ENCODE measurements at places on chromosomes 3 and 15.

DNA sequence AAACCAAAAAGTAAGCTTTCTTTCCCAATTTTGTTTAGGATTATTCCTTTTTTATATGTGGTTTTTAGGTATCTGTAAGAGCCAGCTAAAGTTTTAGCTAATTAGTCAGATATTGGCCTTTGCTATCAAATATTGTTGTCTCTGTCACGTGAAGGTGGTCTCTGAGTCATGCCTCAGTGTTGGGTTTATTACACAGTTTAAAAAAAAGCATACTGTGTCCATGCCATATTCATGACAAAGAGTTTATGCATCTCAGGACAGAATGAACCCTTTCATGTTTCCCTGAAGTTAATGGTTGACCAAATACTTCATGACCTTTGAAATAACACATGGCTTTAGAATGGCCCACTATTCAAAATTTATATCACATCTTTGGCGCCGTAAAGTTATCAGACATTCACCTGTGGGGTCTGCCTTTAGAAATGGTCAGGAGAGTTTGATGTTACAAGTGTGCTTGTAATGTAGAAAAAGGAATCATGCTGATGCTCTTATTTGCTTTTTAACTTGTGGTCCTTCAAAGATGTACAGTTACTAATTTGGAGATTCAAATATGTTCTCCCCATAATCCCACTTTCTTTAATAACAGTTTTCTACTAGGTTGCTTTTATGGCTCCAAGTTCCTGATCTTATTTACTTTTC lies 101.5 kb downstream of the MYRIP start:
- no peak for DNase-seq

- DNase-seq = no peak
Observed at GRCh38 chr3:40850861-40851260, 326.1 kb downstream of the ZNF621 start.

DNA sequence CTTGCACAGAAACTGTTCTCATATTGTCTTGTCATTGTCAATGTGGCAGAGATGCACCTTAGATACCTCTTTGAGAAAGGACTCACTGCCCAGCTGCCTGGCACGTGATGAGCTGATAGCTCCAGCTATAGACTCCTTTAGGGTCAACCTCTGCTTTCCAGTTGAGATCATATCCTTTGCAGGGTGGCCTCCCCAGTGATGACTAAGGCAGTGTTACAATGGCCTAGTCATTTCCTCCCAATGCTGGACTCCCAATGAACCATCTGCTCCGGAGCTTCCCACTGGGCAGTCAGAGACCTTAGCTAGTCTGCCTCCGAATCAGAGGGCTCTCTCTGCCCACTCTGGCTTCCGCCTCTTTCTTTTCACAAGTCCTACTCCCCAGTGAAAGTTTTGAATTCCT lies 79.5 kb downstream of the CHRD start:
- DNase-seq = no peak

- no peak for DNase-seq
Observed at GRCh38 chr3:155745795-155746550, 1.1 kb upstream of the PLCH1 start.

DNA sequence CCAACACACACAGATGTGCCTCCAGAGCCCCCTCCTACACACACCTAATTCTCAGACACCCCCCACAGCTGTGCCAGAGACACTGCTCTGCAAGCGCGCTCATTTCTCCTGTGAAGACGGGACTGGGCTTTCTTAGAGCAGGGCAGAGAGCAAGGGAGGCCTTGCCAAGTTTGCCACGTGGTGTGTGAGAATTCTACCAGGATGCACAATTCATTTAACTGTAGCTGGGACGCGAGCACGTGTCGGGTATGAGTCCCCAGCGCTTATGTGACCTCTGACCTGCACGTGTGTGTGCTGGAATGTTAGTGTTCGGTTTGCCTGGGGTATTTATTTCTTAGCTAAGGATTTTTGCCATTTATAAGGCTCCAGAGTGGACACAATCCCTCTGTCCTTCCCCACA lies 37.0 kb downstream of the FEM1B start:
- DNase-seq = no peak

DNA sequence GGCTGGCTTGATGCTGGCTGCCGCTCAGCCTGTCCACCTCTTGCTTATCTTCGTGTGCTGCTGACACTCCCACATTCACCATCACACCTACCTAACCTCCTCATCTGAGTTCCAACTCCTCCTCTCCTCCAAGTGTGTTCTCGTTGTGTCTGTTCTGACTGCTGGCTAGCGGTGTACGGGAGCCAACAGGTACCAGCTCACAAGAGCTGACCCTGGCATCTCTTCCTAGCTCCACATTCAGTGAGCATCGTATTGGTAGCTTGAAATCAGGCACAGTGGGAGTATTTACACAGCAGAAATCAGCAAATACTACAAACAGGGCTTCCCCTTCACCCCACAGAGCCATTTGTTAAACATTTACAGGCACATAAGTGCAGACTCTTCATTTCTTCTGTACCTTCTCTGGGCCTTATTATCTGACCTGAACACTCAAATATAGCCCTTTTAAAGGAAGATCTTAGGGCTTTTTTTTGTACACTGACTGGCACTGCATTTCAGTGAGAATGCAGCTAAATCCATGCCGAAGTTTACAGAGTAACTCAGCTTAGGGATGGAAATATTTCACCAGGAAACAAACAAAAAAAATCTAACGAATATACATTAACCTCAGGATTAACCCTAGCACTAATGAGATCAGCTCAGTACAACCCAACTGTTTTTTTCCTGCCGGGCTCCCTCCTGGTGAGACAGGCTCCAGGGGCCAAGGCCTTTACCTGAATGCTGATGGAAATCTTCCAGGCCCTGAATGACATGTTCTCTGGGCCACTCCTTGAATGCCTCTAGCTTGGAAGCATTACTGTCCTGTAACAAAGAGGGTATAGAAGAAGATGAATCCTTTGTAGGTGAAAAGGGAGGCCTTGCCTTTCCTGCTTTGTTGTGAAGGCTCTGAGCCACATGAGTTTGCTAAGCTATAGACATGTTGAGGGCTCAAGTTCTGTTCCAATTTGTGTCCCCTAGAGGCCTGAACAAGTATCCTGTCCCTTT lies 150.5 kb upstream of the LPP start:
- DNase-seq = no peak

- DNase-seq = no peak
Observed at GRCh38 chr3:27883266-27883665, 161.1 kb upstream of the EOMES start.

- no peak for DNase-seq
Observed at GRCh38 chr3:55615694-55616295, 128.7 kb upstream of the WNT5A start.

- DNase-seq = no peak
Observed at GRCh38 chr3:183210341-183210740, 42.7 kb upstream of the B3GNT5 start.

DNA sequence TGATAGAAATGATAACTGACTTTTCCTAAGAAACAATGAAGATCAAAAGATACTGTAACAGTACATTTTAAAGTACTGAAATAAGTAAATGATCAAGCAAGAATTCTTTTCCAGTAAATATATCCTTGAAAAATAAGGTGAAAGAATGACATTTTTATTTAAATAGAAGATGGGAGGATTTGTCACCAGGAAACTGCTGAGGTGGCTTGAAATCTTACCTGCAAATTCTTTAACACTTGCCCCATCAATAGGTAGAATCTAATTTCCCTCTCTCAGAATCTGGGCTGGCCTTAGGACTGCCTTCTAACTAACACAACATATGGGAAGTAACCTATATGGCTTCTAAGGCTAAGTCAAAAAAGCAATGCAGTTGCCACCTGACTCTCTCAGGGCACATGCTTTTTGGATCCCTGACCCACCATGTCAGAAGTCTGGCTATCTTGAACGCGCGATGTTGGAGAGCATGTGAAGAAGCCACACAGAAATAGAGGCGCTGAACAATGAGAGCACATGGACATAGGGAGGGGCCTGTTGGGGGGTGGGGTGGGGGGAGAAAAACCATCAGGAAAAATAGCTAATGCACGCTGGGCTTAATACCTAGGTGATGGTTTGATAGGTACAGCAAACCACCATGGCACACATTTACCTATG lies 11.5 kb downstream of the ACSBG1 start:
- no peak for DNase-seq

DNA sequence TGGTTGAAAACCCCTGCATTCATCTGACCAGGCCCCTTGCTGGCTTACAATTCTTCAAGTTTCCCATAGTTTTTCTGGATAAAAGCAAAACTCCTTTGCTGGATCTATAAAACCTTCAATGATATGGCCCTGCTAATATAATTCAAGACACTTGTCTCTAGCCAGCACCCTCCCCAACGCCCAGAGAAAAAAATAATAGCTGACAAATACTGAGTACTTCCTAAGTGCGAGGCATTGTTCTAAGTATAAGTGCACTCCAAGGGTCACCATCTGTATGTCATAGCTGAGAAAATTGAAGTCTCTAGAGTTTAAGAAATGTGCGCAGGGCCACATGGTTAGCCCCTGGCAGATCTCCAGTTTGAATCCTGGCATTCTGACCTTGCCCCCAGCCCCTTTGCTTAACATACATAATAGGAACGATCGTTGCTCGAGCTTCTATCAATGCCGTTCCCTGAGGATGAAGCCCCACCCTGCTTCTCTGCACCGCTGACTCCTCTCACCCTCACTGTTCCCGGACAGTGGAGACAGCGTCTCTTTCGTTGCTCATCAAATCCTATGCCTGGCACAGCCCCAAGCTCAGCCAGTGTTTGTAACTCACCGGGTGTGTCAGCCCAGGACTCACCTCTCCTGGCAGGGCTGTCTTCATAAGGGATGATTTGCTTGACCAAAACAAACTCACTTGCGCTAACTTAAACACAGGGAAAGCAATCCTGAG lies 377.1 kb upstream of the PROK2 start:
- DNase-seq = no peak

- peak; percentile 35 for DNase-seq
Observed at GRCh38 chr3:44862226-44862637, 520 bp downstream of the TMEM42 start.

DNA sequence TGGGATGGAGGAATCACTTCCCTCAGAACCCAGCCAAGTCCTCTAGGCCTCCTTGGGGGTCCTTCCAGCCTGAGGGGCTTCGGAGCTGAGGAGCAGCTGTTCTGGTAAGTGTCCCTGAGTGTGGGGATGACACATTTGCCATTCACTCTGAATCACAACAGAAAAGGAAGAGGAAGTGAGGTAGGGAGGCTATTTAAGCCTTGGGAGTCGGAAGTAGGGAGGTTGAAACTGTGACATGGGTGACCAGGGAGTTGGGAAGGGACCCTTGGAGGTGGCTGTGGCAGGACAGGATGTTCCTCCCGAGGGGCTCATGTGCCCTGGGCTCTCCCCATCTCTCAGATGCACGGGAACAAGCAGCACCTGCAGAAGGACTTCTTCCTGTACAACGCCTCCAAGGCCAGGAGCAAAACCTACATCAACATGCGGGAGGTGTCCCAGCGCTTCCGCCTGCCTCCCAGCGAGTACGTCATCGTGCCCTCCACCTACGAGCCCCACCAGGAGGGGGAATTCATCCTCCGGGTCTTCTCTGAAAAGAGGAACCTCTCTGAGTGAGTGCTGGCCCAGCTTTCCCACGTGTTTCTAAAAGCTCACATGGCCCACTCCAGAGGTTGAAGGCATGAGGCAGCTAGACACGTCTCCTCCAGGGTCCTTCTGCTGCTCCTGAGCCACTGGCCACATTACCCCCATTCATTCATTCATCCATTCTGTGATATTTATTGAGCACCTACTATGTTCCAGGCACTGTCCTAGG lies 43.3 kb downstream of the CAPN3 start:
- no peak for DNase-seq

DNA sequence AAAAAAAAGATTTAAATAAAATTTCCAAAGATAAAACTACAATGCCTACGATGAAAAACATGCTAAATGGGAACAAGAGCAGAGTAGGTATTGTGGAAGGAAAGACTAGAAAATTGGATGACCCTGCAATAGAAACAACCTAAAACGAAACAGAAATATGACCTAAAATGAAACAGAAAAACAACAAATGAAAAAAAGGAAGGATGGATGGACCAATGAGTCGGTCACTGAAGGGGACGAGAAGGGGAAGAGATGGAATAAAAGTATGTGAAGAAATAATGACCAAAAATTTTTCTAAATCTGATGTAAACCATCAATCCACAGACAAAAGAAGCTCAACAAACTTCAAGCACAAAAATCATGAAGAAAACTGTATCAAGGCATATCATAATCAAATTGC lies 44.8 kb downstream of the TBC1D2B start:
- DNase-seq = no peak

GRCh38 chr3:159356606-159357005 lies 554.8 kb downstream of the MFSD1 start:
- no peak for DNase-seq

DNA sequence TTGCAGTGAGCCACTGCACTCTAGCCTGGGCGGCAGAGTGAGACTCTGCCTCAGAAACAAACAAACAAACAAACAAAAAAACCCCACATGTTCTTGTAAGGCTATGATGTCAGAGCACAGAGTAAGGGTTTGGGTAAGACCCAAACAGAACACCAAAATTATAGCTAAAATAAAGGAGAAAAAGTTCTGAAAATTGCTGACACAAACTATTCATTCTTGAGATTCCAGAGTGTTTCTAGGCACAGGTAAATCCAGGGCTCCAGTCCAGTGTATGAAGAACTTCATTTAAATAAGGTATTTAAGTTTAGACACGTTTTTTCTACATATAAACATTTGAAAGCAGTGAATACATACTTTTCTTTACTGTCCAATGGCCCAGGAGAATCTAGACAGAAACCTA lies 3.9 kb downstream of the CDC25A start:
- DNase-seq = no peak
